ENCODE measurements at places on chromosomes 2 and 18.

DNA sequence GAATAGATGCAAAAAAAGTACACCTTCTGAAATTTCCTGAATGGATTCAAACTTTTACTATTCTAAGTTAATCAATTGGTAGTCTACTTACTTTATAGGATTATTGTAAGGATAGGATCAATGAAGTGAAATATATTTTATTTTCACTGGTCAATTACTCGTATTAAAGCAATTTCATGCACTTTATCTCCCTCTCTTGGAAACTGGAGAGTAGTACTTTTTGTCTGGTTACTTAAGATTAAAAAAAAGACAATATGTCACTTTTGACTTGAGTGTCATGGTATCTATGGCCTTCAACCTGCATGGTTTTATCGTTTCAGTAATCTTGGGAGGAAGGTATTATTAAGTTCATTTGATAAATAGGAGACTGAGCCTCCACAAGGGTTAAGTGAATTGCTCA lies 1.0 kb upstream of the KYNU start:
- no peak for DNase-seq

DNA sequence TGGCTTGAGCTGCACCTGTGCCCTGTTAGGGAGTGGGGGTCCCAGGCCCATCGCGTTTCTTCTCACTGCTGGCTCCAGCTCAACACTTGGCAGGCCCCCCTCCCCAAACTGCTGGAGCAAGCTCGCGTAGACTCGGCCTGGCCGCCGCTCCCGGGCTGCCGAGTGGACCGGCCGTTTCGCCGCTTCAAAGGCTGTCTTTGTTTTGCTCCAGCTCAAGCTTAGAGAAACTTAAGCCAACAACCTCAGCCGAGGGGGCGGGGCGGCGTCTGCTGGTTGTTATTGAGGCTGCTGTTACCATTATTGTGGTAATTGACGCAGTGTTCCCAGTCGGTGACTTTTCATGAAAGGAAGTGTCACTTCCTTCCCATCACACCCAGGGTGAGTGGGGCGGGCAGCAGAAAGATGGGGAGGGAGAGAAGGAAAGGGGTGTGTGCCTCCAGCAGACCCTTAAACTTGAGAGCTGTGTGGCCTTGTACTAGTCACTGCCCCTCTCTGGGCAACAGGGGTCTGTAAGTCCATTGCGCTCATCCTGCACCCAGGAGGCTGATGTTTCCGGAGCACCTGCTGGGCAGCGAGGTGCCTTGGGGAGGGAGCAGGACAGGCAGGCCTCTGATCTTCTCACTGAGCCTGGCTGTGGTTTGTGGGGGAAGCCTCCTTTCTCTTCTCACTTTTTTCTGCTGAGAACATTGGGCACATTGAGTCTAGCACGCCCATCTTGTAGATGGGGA lies 2.1 kb downstream of the ARID5A start:
- DNase-seq: peak; percentile 84

DNA sequence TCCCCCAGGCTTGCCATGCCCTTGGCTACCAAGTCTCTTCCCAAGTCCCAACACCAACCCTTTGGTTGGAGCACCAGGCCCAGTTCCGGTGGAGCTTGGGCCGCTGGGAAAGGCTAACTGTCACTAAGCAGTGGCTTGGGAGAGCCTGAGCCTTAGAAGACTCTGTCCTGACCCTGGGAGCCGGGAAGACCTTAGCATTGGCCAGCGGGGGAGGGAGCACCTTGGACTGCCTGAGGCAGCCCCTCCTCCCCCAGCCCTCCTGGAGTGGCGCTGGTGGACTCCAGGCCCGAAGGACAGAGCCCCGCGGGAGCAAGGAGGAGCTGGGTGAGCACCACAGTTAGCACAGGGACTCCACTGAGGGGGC lies 62.5 kb upstream of the POMC start:
- DNase-seq: no peak

GRCh38 chr2:170298115-170298514 lies 120.2 kb downstream of the MYO3B start:
- DNase-seq: no peak

GRCh38 chr2:47072018-47072691 lies 83.0 kb downstream of the STPG4 start:
- peak; percentile 86 for DNase-seq

DNA sequence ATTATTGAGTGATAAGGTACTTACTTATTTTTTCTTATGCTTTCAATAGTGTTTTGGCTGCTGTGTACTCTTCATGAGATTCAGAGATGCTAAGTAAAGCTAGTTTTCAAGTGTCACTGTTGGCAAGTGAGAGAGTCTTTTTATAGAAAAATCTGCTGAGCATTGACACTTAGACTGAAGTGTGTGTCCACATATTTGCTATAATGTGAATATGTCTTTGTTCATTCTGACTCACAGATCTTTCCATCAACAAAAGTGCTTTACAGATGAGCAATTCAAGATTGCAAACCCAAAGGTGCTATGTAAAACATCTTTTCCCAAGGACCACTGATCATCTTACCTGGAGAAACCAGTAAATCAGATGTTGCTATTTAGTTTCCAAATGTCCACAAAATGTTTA lies 410.6 kb upstream of the FIGN start:
- no peak for DNase-seq

DNA sequence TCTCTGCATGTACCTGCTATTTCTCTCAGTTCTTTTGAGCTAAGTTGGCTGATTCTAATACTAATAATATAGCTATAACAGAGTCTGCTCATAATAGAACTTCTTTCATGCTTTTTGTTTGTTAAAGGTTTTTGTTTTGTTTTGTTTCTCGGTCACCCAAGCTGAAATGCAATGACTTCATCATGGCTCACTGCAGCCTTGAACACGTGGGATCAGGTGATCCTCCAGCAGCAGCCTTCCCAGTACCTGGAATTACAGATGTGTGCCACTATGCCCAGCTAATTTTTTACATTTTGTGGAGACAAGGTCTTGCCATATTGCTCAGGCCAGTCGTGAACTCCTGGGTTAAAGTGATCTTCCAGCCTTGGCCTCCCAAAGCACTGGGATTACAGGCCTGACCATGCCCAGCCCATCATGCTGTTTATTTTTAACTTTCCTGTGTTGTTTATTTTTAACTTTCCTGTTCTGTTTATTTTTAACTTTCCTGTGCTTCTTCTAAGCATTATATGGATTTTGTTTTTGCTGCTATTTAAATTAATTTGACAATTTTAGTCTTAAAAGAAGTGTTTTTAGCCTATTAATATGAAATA lies 763.8 kb upstream of the CDH7 start:
- DNase-seq: no peak

DNA sequence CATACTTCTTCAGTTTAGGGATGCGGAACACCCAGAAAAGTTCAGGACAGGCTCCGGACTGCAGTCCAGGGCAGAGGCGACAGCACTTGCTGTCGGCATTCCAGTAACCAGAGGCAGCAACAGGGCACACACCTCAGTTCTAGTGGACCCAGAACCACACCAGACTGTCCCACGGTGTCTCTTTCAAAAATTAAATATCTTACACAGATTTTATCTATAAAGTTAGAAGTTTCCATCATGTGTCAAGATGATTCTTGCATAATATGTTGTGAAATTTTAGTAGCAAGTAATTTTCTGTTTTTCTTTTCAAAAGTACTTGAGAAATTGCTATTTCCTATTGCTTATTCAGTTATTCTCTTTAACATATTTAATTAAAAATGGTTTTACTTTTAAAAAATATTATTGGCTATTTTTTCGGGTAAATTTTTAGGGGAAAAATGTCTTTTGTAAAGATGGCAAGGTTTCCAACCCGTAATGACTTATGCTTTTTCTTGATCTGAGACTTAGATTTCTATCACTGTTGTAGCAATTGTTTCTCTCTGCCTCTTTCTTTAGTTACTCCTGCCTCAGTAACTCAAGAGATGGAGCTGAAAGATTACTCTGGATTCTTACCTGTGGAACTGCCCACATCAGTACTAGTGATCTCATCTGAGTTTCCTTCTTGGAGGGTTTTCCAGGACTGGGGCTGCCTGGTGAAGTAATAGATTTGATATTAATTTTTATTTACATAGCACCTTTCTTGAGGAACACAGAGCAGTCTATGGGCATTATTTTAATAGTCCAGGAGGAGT lies 182.7 kb downstream of the LTBP1 start:
- no peak for DNase-seq

Measured in testis (tissue), 5 donors.